NCI-H748 treated with DMSO at 0.1 percent for 48 hours (cell line): ENCODE measurements at places on chromosomes 1 and 21.
A peak's percentile ranks its signal among the peaks of the same experiment; 100 is the strongest.

DNA sequence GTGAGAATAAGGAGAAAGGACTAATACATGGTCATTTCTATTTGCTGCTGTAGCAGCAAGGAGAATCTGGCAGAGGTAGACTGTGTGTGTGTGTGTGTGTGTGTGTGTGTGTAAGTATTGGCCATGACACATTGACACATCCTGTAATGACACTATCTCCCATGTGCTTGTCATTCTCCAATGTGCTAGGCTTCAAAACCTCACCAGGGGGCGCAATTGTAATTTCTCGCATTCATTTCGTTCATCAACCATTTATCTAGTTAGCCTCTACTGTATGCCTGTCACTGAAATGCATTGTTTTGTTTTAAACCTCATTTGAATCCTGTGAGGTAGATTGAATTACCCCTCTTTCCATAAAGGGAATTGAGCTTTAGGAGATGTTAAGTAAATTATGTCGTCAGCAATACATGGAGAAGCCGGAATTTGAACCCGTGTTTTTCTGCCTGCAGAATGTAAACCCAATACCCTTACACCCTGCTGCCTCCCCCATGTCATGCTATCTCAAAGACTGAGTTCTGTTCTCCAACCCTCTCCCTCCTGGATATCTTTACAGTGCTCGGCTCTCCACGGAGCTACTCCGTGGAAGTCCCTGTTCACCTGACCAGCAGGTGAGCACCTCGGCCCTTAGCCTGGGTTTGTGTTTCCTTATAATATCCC, 100.8 kb downstream of the UCK2 start:
- peak; percentile 31 for DNase-seq

DNA sequence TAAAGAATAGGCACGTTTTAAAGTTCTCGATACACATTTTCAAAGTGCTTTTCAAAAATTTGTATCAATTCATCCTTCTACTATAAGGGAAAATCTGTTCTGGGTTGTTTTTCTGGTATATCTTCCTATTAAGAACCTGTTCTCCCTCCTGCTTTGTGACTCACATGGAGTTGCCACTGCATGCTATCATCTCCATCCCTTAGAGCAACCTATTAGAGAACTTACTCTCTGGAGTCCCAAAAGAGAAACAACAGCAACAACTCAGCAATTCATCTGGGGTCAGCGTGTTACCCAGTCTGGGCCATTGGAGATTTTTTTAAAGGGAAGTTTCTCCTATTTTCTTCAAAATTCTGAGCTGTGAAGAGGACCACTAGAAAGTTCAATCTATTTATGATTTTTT, 227.4 kb downstream of the HLX start:
- DNase-seq = no peak

GRCh38 chr21:31195334-31196015, 148.6 kb downstream of the TIAM1 start:
- DNase-seq = no peak

DNA sequence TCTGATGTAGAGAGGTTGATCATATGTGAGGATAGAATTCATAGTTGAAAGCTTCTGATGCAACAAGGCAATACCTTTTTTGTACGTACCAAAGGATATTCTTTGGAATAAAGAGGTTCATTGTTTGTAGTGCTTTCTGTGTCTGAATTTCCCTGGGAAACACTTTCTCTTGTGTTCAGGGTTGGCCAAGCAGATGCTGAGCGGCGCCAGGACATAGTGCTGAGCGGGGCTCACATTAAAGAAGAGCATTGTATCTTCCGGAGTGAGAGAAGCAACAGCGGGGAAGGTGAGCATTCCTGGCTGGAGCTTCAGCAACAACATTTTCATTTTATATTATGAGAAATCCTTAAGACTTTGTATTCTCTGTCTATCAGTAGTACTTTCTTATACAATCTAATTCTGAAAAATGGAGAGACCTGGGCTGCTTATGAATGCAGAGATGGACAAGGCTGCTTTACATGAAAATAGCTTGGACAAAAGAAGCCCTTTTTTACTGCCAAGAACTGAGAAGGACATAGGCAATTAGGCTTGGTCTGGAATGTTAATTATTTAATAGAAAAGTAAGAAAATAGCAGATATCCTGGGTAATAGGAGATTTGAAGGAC, 85.2 kb downstream of the KIF1B start:
- DNase-seq = no peak

DNA sequence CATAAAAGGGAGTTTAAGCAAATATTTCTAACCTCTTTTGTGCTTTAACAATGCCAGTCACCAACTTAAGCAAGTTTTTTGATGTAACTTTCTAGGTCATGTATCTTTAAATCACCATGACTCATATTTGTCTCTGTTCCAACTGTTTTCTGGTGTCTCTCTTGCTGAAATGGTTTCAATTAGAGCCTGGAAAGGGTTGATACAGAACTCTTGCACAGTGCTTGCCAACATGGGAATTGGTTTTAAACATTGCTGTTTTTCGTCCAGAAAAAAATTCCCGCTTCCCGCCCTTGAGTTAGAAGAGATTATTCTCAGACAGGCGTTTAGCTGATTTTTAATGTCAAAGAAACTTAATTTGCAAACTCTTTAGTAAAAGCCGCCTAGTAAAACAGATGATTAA, 46.4 kb upstream of the SLC22A15 start:
- DNase-seq = no peak

DNA sequence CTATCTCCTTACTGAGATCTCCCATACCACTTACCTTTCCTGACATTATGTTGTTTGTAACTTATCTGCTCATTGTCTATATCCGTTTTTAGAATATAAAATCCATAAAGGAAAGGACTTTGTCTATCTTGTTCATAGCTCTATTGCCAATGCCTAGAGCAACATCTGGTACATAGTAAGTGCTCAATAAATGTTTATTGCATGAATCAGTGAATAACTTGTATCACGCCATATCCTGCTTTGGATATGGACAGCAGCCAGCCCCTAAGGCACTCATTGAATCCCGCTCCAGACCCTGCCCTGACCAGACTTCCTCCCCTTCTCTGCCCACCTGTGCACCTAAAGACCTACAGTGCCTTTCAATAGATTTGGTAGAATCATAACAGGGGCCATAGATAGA, 298.1 kb upstream of the PLXNA2 start:
- no peak for DNase-seq

- DNase-seq = no peak
Measured at GRCh38 chr1:87867626-87868025, 538.9 kb downstream of the LMO4 start.

GRCh38 chr1:37149296-37149695, 115.0 kb upstream of the GRIK3 start:
- no peak for DNase-seq

GRCh38 chr1:221683681-221684080, 58.2 kb downstream of the DUSP10 start:
- no peak for DNase-seq

DNA sequence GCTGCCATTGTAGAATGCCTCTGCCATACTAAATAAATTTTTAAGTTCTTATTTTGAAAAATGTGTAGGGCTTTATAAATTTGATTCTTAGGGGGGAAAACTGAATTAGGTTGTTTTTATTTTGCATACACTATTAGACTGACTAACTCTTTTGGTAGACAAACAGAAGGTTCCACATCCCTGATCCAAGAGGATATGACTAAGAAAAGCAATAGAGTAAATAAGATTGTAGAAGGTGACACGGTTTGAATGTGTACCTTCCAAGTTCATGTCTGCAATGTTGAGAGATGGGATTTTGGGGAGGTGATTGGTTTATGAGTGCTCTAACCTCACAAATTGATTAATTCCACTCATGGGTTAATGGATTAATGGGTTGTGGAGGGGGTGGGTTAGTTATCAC, 127.9 kb downstream of the GLUL start:
- no peak for DNase-seq

DNA sequence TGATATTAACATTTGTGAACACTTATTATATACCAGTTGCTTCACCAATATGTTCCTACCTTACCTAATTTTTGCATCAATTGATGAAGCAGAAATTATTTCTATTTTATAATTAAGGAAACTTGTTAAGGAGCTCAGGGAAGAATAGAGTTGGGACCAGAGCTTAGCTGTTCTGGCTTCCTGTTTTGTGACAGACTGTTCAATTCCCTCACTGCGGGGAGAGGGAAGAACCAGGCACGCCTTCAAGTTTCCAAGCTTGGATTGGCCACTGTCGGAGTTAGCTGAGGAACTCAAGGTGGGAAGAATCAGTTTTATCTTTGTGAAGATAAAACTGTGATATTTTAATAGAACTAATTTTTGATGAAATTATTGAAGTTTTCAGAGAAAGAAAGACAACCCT, 142.3 kb upstream of the LMO4 start:
- DNase-seq = no peak

GRCh38 chr21:26195708-26196107, 25.1 kb upstream of the APP start:
- DNase-seq = no peak

DNA sequence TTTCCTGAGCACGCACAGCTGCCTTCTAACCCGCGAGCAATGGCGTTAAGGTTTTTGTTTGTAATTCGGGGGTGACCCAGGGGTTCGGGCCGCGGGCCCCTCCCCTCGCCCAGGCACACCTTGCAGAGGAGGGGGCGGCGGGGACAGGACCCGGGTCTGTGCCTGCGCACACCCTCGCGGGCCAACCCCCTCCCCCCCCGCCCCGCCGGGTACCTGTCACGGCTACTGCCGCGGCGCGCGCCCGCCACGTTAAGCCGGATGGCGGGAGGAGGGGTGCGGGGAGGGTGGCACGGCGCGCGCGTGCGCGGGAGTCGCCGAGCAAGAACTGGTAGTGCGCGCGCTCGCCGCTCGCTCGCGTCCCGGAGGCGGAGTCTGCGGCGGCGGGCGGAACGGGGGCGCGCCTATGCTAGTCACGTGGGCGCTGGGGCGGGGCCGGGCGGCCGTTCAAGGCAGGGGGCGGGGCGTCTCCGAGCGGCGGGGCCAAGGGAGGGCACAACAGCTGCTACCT, at the start of gene TPTE:
Gene TPTE, plus strand, starts transcription at position 493 of the 508 bp plus-strand sequence. CDS start 17,141 bp downstream, outside the sequence.
- peak; percentile 31 for DNase-seq

- DNase-seq = no peak
Measured at GRCh38 chr21:28936721-28937120, 56.0 kb downstream of the LTN1 start.

GRCh38 chr1:63984257-63984929, 210.6 kb downstream of the ROR1 start:
- no peak for DNase-seq

- peak; percentile 46 for DNase-seq
Measured at GRCh38 chr1:55584526-55585401, 369.6 kb upstream of the USP24 start.

DNA sequence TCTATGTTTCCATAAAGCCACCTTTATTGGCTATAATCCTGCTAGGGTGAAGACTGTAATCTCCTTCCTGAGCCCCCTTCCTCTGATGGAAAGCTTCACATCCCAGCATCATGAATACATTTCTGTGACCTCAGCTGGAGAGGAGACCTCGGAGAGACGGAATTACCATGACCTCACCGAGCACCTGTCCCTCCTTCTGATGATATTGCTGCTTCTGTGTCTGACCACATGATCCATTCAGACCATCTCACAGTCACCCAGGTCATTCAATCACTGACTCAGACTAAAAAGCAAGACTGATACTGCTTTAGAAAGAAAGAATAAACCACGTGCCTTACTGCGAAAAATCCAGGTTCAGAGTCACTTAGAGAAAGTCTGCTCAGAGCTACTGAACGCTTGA, 8.8 kb downstream of the KCND3 start:
- no peak for DNase-seq

DNA sequence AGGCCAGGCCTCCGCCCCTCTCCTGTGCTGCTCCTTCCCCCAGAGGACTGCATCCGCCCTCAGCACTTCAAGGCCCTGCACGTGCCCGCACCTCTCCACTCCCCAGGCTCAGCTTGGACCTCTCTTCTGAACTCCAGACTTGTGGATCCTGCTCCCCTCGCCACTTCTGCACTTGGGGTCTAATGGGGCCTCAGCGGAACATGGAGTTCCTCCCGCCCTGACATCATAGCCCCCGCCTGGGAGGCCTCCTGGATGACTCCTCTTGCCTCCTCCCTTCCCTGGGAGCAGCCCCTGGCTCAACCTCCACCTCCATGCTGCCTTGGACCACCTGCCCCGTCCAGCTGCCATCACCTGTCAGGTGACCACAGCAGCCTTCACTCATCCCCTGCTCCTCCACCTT, 10.1 kb downstream of the OXCT2 start:
- no peak for DNase-seq

GRCh38 chr1:19179597-19180264, 30.3 kb downstream of the UBR4 start:
- DNase-seq = no peak

DNA sequence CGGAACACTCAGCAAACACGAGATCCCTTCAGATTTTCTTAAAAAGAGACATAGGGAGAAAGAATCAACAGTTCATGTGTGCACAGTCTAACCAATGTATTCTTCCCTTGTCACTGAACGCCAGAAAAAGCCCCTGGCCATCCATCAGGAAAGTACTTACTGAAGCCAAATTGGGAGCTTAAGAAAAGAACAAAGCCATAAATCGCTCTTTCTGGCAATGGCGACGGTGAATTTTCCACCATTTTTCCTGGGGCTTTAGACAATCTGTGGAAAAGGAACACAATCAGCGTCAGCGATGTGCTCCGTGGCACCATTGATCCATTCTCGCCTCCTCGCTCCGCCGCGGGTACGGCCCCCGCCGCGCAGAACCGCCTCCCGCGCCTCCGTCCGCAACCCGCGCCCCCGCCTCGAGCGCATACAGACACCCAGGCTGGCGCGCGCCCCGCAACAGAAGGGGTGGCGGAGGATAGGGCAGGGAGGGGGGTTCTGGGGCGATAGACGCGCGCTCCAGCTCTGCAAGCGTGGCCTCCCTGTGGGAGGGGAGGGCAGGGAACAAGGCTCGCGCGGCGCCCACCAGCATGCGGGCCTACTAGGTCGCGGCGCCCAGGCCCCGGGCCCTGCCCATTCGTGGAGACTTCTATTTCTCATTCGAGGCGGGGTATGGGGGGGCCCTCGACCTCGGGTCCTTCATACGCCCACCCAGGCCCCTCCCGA, 440 bp downstream of the PIGP start:
- peak; percentile 45 for DNase-seq

DNA sequence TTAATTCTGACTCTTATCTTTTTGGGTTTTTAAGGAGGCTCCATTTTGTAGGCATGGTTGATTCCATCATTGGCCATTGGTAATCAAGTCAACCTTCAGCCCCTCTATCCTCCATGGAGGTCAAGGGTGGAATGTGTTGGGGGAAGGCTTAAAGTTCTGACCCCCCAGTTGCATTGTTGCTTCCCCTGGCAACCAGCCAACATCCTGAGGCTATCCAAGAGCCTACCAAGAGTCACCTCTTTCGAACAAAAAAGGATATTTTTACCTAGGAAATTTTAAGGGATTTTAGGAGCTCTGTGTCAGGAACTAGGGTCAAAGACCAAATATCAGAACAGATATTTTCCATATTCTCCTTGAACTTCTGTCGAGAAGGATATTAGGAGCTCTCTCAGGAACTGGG, 251.8 kb downstream of the RYR2 start:
- no peak for DNase-seq

DNA sequence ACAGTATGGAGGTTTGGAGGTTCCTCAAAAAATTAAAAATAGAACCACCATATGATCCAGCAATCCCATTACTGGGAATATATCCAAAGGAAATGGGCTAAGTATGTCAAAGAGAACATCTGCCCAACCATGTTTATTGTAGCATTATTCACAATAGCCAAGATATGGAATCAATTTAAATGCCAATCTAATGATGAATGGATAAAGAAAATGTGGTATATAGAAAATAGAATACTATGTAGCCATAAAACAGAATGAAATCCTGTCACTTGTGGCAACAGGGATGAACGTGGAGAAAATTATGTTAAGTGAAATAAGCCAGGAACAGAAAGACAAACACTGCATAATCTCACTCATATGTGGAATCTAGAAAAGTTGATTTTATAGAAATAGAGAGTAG, 201.7 kb upstream of the AJAP1 start:
- DNase-seq = no peak

- peak; percentile 94 for DNase-seq
Measured at GRCh38 chr1:163410073-163410999, 88.6 kb downstream of the NUF2 start.
